ENCODE measurements at places on chromosomes 7 and 10.

- DNase-seq = no peak
Measured at GRCh38 chr10:120505866-120506265, 48.8 kb downstream of the PLPP4 start.

- DNase-seq = no peak
Measured at GRCh38 chr10:98376485-98376884, 38.5 kb downstream of the PYROXD2 start.

DNA sequence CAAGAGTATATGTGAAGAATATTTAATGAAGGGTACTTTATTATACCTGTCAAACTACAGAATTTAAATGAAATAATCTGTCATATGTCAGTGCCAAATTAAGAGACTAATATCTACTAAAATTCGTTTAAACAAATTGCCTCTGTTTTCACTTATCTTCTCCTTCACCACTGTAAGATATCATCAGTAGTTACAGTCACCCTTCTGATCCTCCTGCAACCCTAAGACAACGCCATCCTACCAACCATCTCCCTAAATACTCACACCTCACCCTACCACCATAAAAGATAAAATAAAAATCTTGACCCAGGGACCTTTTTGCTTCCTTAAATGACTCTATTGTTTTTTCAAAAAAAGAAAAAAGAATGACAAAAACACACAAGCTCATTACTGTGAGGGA, 20.8 kb downstream of the EZH2 start:
- DNase-seq = no peak

DNA sequence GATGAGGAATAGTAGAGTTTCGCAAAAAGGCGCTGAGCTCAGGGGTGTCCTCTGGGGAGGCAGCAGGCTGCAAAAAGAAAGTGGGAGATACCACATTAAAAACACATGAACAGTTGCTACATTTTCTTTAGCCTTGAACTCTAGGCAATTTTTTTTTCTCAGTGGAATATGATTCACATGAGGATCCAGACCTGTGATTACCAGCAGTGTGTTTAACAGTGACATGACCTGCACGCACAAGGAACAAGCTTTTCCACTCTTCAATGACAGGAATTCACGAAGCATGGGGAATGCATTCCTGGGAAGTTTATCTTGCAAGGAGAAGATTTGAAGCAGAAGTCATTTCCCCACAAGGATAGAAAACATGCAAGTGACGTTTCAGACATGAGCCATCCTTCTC, 161.6 kb downstream of the ITGA8 start:
- no peak for DNase-seq

GRCh38 chr10:103507235-103508191, 14.0 kb downstream of the NEURL1 start:
- no peak for DNase-seq

DNA sequence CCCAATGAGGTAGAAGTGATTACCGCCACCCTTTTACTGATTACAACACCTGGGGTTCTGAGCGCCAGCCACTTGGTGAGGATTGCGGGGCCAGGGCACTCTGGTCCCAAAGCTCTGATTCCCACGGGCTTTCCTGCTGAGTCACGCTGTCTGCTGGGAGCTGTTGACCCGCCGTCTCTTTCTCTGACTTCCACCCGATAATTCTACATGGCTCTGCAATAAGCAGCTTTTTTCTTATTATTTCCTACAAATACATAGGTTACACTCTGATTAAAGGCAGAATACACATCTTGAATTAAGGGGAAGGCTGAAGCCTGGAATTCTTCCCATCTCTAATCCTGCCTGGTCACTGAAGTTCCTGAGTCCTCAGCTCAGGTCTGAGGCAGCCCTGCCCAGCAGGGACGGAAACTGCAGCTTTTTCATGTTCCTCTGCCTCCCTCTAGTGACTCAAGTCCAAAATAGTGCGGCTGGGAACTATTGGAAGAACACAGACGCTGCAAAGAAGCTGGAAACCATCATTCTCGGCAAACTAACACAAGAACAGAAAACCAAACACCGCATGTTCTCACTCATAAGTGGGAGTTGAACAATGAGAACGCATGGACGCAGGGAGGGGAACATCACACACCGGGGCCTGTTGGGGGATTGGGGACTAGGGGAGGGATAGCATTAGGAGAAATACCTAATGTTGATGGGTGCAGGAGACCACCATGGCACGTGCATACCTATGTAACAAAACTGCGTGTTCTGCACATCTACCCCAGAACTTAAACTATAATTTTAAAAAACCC, 178.3 kb downstream of the PRKCQ start:
- DNase-seq = peak; percentile 82

GRCh38 chr10:122113161-122113944, 124.4 kb downstream of the TACC2 start:
- DNase-seq = peak; percentile 75

DNA sequence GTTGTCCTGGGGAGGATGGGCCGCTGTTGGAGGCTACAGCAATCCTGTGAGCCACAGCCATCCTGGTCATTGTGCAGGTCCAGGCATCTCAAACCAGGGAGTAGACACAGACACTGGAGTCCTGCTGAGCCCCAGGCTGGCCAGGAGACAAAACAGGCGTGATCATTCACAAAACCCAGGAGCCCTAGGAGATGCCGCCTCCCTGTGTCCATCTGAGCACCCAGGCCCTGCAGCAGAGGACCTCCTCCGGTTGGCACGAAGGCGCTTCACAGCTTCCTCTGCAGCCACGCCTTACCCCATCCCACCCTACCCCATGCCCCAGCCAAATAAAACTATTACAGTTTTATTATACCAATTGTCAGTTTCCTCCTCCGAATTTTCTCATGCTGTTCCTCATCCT, 183.6 kb downstream of the PLXNA4 start:
- no peak for DNase-seq

- peak; percentile 75 for DNase-seq
Measured at GRCh38 chr7:50092579-50093491, at the start of gene ZPBP. ZPBP (minus strand) TSS chr7:50093246; CDS start chr7:50093194, 52 bp downstream.

DNA sequence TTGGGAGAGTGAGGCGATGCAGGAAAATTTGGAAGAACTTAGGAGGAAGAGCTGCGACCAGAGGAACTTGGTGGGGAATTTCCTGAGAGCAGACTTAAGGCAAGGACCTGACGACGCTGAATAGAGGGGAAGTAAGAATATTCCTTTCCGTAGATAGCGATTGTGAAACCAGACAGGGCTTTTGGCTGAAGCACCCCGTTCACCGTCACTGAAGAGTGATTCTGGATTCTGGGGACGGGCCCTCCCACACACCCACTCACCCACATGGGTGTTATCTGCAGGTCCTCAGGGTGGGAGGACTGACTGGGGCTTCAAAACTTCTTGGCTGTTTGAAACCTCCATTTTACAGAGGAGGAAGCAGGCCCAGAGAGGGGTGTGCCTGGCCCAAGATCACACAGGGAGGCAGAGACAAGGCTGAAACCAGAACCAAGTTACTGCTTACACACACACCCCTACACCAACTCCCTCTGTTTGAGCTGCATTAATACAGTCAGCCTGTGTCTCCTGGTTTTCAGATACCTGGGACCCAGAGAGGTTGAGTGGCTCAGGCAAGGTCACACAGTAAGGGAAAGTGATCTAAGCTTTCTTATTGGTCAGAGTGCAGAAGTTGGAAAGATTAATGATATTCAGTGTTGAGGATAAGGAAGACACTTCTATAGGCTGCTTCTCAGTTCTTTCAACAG, 37.2 kb upstream of the CDH23 start:
- peak; percentile 66 for DNase-seq

DNA sequence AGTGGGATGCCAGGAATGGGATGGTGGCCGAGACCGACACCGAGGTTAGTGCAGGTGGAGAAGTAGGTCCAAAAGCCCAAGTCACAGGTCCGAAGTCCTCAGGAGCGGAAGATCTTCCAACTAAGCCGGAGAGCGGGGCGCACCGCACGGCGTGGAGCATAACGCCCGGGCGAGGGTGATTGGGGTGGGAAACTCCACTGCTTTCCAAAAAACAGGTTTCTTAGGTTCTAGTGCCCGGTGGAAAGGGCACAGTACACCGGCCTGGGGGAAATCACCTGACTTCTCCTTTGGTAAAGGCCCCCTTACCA, 11.4 kb upstream of the SPAG6 start:
- DNase-seq = peak; percentile 20

- no peak for DNase-seq
Measured at GRCh38 chr7:92228100-92228499, 17.6 kb downstream of the KRIT1 start.

DNA sequence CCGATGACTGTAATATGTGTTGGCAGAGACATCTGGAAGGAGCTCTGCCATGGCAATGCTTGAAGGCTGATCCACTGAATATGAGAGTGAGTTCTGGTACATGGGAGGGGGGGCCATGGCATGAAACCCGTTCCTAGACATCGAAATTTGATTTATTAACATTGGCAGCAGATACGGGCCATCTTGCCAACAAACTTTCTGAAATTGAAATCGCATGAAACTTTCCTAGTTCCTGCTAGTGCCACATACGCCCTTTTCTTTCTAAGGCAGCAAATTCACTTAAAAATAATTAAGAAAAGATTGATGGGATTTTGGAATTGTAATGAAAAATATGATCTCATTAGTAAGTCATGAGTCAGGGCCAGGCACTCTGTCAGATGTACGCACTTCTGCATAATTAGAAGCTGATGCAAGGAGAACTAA, 91.8 kb upstream of the KMT2C start:
- DNase-seq = no peak

DNA sequence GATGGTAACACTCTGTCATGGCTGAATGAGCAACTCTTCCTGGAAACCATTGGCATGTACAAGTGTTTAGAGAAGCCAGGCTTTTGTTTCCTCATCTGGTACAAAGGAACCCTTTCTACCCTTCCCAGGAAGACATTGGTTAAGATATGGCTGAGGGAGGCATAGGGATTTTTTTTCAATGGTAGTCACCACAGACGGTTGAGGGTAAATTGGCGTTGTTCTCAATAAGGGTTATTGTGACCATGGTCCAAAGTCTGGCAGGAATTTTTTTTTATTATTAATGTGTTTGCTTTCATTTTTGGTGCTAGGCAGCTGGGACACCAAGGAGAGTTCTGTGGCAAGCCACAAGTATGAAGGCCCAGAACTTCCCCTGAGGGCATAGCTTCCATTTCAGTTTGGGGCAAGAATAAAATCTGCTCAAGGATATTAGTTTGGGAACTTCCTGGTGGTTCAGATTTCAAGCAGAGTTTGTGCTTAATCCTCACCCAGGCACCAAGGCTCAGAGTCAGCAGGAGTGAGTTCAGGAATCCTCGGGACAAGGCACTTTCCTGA, at the start of gene PLEKHS1:
Gene PLEKHS1 (plus strand): TSS at position 502 of the 552 bp plus-strand sequence. CDS start 3,596 bp downstream, outside the sequence.
- DNase-seq = no peak

DNA sequence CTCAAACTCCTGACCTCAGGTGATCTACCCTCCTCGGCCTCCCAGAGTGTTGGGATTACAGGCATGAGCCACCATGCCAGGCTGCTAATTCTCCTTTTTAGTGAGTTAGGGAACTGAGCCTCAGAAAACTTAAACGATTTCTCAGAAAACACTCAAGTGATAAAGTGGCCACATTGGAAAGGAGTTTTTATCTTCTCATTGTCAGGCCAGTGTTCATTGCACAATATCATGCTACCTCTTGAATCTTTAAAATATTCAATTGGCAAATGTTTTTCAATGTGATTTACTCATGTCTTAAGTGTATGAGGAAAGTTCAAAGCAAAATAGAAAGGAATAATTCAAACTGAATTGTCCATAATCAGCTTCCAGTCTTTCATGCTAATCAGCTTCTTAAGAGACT, 80.7 kb downstream of the ITGB8 start:
- DNase-seq = no peak

- no peak for DNase-seq
Measured at GRCh38 chr10:130747356-130747755, 564.2 kb downstream of the TCERG1L start.

GRCh38 chr10:33968983-33969382, 634.5 kb upstream of the NRP1 start:
- DNase-seq = no peak

DNA sequence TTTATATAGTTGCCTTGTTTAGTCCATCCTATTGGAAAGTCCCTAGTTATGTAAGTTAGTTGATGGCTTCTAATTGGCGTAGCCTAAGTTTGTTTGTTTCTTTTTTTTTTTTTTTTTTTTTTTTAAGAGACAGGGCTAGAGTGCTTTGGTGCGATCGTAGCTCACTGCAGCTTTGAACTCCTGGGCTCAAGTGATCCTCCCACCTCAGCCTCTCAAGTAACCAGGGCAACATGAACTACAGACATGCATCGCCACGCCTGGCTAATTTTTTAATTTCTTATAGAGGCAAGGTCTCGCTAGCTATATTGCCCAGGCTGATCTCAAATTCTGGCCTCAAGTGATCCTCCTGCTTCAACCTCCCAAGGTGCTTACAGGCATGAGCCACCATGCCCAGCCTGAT, 7.1 kb downstream of the CSGALNACT2 start:
- DNase-seq = no peak

DNA sequence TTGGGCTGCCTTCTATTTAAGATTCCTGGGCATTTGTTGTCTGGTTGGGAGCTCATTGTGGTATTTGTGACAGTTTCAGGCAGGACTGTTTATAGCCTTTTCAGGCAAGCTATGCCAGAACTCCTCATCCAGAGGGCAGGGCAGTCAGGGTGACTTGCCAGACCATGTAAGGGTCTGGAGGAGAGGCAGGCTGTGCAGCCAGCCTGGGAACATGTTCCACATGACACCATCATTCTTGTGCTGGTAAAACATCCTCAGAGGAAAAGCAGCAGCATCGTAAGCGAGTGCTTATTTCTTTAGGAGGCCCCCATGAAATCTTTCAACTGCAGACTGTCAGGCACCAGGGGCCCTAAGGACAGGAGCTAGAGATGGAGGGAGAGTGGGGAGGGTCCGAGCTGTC, 44.0 kb upstream of the SORBS1 start:
- DNase-seq = no peak

GRCh38 chr7:98467570-98468312, 66.9 kb upstream of the BAIAP2L1 start:
- no peak for DNase-seq

Data from GM20000 (cell line).